Activated CD4-positive, alpha-beta T cell treated with anti-CD3 and anti-CD28 coated beads, Interleukin-2, amount 10 ng/mL, durations not matched to agents 7 days and 5 days (primary cell): ENCODE measurements at places on chromosomes 7 and 10. TPM values are rescaled to one million over a fixed set of nuclear protein-coding genes. Genes with fewer than 3 reads are reported as not detected.

DNA sequence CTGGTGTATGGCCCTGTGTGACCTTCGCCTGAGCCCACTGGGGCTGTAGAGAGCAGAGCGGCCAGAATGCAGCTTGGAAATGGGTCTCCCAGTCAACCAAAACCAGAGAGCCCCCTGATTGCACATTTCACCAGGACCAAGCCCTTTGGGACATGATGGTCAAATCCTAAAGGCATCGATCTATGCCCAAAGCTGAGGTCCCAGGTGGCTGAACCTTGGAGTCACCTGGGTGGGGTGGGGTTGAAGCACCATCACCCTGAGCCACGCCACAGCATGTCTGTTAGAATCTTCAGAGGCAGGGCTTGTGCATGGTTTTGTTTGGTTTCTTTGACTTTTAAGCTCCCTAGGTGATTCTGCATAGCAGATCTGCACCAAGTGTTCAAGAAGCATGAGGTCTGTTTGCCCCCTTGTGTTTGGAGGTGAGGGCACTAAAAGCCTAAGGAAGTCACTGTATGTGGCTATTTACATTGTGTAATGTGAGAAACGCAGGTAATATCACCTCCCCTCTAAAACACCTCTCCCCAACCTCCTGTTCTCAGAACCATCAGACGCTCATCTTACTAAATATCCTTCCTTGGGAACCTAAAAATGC, 9.6 kb downstream of the PKD1L1 start:
- DNase-seq: no peak
- no peak overlapping the region for H3K4me3 ChIP-seq
- H3K36me3 ChIP-seq: no peaks in the 10 kb centered on the region

DNA sequence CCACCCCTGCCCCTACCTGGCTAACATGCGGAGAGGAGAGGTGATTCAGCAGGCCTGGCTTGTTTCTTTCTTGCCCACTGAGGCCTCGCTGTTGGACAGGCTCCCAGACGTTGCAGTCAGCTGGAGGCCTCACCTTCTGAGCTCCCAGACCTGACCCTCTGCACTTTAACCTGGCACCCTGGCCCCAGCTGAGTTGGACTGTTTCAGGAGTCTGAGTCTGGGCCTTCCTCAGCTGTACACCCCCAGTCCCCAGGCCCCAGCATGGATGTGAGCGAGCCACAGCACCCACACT, 35.0 kb downstream of the UNC5B start:
- no peaks in the 10 kb centered on the region for H3K4me1 ChIP-seq
- H3K27me3 ChIP-seq: peaks cover 7% of the 10 kb centered on the region
- no peak for DNase-seq
- no peak overlapping the region for H3K27ac ChIP-seq
- no peaks in the 10 kb centered on the region for H3K36me3 ChIP-seq
- no peak overlapping the region for H3K4me3 ChIP-seq

- no peak overlapping the region for H3K4me3 ChIP-seq
- H3K4me1 ChIP-seq: peaks cover 21% of the 10 kb centered on the region
- peaks cover 35% of the 10 kb centered on the region for H3K36me3 ChIP-seq
- H3K27ac ChIP-seq: peak overlapping the region; percentile 46
- H3K27me3 ChIP-seq: no peaks in the 10 kb centered on the region
These were observed 77.7 kb downstream of the RBM33 start for GRCh38 chr7:155722118-155722517.

DNA sequence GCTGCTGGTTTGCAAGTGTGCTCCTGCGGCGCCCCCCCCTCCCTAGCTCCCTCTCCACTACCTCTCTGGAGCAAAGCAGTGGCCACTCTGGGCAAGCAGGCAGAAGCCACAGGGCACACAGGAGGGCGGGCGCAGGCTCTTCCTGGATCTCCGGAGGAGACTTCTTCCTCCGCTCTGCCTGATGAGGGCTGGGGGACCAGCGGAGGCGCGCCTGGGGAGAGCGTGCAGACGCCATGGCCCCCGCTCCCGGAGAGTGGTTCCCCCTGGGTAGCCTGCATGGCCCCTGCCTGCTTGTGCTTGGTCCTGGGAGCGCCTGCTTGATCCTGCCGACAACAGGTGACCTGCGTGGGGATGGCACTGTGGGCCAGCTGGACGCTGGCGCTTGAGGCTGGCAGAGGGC, 29.0 kb downstream of the ANKMY2 start:
- DNase-seq: no peak
- H3K4me1 ChIP-seq: peaks cover 9% of the 10 kb centered on the region
- no peaks in the 10 kb centered on the region for H3K27me3 ChIP-seq
- H3K4me3 ChIP-seq: no peak overlapping the region
- H3K36me3 ChIP-seq: peaks cover 22% of the 10 kb centered on the region
- no peak overlapping the region for H3K27ac ChIP-seq

The SFRP5 gene
- not detected for total RNA-seq

DNA sequence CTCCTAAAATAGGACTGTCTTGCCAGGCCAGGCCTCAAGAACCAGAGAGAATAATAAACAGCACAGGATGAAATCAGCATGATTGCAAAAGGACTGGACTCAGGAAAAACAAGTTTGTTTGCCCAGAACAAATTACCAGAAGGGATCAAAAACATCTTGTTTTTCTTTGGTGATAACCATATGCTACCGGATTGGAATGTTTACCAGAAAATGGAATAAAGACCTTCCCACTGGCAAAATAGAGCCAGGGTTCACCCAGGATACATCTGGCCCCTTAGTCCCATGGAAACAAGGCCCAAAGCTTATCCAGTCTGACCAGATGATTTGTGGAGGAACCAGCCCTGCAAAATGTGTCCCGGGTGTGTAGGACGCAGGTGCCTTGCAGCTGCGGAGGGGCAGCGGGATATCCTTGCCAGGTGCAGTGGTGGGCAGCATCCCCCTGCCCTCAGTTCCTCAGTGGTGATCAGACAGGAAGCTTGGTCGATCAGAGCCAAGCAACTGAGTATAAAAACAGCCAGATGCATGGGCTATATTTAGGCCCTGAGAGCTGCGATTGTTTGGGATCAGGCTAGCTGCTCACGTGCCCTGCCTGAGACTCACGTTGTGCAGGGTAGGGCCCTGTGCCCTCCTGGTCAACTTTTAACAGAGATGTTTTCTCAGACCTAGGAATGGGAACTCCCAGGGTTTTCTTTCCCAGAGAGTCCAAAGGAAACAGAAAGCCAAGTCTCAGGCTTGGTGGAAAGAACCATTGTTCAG, 4.6 kb upstream of the ZNF22 start:
- H3K4me1 ChIP-seq: peaks cover 44% of the 10 kb centered on the region
- H3K36me3 ChIP-seq: peaks cover 6% of the 10 kb centered on the region
- no peak for DNase-seq
- no peak overlapping the region for H3K4me3 ChIP-seq
- peaks cover 17% of the 10 kb centered on the region for H3K27me3 ChIP-seq

GRCh38 chr7:109901926-109902325, 1189.0 kb upstream of the LRRN3 start:
- no peak for DNase-seq
- no peaks in the 10 kb centered on the region for H3K4me1 ChIP-seq
- H3K27ac ChIP-seq: no peak overlapping the region
- no peak overlapping the region for H3K4me3 ChIP-seq

DNA sequence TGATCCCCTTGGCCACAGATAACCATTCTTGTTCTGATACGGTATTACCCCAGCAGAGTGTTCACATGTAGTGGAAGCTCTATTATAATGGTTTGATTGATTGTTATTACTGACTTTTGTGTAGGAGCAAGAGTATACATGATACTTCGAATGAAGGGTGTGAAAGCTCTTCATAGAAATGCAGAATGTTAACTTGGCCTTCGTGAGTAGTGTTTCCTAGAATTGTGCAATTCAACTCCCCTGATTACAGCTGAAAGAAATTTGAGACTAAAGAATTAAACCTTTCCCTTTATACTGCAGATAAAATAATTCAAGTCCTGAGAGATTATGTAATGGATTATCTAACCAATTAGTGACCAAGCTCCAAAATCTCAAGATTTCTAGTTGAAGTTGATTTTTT, 38.2 kb downstream of the MKLN1 start:
- no peak for DNase-seq
- H3K27ac ChIP-seq: no peak overlapping the region
- no peak overlapping the region for H3K4me3 ChIP-seq
- peaks cover 15% of the 10 kb centered on the region for H3K36me3 ChIP-seq

The SCART1 gene
- 3.7 TPM for total RNA-seq

- H3K36me3 ChIP-seq: no peaks in the 10 kb centered on the region
- no peak overlapping the region for H3K4me3 ChIP-seq
- H3K27me3 ChIP-seq: peaks cover 68% of the 10 kb centered on the region
- no peaks in the 10 kb centered on the region for H3K4me1 ChIP-seq
- DNase-seq: no peak
- H3K27ac ChIP-seq: no peak overlapping the region
These were observed 9.3 kb downstream of the TCF7L2 start for GRCh38 chr10:112959207-112959838.

DNA sequence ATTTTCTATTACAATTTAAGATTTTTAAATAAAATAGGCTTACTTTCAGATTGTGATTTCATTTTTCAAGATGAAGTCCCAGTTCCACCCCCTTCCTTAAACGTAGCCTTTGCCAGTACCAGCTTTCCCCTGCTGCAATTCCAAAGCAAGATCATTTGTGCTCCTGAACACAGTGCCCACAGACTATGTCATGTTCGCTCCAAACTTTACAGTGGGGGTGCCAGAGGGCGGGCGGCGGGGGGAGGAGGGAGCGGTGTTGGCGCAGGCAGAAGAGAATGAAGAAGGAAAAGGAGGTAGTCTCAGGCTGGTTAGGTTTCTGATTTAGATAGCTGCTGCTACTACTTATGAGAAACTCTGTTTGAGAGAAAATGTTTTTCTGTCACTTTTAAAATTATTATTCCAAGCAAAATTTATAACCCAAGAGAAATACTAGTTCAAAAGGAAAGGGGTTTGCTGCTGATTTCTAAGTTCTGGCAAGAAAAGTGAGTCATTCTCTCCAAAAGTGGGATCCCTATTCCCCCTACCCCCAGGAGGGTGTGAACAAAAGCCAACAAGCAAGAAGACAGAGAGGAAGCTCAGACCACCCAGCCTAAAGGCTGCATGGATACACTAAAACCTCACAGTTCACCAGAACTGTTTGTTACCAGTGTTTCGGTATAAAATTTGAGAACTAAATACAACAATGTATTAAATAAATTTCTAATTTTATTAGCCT, 109.6 kb downstream of the SRPK2 start:
- no peaks in the 10 kb centered on the region for H3K27me3 ChIP-seq
- H3K4me1 ChIP-seq: peaks cover 4% of the 10 kb centered on the region
- no peak for DNase-seq
- no peak overlapping the region for H3K4me3 ChIP-seq
- H3K27ac ChIP-seq: no peak overlapping the region
- peaks cover 2% of the 10 kb centered on the region for H3K36me3 ChIP-seq

DNA sequence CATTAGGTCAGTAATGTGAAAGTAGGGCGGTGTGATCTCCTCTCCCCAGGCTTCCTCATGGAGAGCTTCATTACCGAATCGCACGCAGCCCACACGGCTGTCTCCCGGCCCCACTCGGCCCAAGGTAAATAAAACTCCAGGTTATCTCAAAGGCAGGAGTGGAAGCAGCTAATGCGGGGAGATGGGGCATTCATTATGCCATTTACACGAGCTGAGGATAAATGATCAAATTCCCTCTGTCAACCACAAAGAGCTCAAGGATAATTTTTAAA, 93.5 kb downstream of the ADARB2 start:
- H3K27me3 ChIP-seq: no peaks in the 10 kb centered on the region
- no peak overlapping the region for H3K4me3 ChIP-seq
- peaks cover 2% of the 10 kb centered on the region for H3K4me1 ChIP-seq
- H3K27ac ChIP-seq: no peak overlapping the region
- no peaks in the 10 kb centered on the region for H3K36me3 ChIP-seq

The LRRD1 gene
- not detected for total RNA-seq
